WERI-Rb-1 (cell line): ENCODE measurements at places on chromosomes 6 and 20.

- peak; percentile 62 for DNase-seq
Observed at GRCh38 chr20:58179432-58180099, 48.9 kb downstream of the ANKRD60 start.

GRCh38 chr20:36866164-36866563 is 9.8 kb upstream of the TLDC2 start:
- DNase-seq: no peak

GRCh38 chr6:83470001-83470400 is 39.1 kb upstream of the ME1 start:
- DNase-seq: no peak

- no peak for DNase-seq
Observed at GRCh38 chr6:52513896-52514295, 63.0 kb downstream of the TRAM2 start.
